ENCODE measurements at places on chromosomes 2 and 18.
A peak's percentile ranks its signal among the peaks of the same experiment; 100 is the strongest.

DNA sequence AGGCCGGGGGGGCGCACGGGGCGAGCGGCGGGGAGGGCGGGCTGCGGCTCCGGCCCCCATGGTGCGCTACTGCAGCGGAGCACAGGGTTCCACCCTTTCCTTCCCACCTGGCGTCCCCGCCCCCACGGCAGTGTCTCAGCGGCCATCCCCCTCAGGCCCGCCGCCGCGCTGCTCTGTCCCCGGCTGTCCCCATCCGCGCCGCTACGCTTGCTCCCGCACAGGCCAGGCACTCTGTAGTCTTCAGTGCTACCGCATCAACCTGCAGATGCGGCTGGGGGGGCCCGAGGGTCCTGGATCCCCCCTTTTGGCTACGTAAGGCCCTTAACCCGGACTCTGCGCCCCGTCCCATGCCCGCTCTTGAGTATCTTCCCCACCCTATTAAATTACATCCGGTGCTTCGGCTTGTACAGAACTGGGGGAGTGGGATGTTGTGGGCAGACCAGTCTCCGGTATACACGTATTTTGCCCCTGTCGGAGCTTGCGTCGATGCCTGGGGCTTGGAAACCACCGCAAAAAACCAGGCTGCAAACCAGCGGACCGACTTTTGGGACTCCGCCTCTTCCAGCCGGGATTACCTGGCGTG is 598 bp upstream of the WBP1 start:
- peak; percentile 74 for DNase-seq

DNA sequence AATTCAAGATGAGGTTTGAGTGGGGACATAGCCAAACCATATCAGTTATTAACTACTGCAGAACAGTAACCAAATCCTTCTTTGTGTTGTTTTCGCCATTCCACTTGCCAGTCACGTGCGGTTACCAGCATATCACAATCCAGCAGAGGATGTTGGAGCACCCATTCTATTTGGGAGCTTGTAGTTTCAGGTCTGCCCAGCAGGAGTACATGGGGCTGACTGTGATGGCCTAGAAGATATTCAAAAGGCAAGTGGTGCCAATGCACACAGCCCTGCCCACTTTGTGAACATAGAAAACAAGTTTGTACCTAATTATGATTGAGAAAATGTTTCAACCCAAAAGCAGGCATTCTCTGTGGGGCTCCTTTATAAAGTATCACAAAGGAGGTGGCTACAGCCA is 57.0 kb downstream of the ZNF519 start:
- DNase-seq: no peak

DNA sequence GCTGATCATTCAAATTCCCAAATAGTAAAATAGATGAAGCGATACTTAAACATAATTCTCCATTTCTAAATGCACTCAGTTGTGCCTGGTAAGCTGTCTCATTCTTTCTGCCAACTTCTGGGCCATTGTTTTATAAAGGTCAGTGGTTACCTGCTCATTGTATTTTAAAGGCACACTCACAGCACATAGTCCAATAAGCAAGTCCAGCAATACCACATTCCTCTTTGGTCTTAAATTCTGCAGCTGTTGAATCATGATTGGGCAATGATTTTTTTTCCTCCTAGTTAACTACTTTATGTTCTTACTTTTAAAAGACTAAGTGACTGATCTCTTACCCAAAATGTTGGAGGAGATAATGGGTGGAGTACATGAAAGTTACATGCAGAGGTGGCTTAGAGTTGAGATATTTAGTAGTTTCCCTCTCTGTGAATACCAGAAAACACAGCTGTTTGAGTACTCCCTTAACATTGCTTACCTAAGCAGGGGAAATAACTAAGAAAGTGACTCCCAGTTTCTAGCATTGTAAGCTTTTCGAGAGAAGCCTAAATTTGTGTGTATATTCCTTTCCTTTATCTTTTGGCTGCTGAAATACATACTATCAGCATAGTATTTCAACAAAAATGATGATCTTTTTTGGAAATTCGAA is 220.7 kb downstream of the CAMKMT start:
- DNase-seq: no peak

- DNase-seq: no peak
These were observed 86.8 kb upstream of the TFPI start for GRCh38 chr2:187640926-187641510.

DNA sequence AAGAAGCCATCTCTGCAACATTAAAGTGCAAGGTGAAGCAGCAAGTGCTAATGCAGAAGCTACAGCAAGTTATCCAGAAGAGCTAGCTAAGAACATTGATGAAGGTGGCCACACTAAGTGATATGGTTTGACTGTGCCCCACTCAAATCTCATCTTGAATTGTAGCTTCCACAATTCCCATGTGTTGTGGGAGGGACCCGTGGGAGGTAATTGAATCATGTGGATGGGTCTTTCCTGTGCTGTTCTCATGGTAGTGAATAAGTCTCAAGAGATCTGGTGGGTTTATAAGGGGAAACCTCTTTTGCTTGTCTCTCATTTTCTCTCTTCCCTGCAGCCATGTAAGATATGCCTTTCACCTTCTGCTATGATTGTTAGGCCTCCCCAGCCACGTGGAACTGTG is 11.4 kb downstream of the RDH14 start:
- no peak for DNase-seq

- DNase-seq: no peak
These were observed 37.0 kb upstream of the GRHL1 start for GRCh38 chr2:9914384-9915065.

GRCh38 chr2:106037262-106037661 is 156.8 kb downstream of the UXS1 start:
- no peak for DNase-seq

DNA sequence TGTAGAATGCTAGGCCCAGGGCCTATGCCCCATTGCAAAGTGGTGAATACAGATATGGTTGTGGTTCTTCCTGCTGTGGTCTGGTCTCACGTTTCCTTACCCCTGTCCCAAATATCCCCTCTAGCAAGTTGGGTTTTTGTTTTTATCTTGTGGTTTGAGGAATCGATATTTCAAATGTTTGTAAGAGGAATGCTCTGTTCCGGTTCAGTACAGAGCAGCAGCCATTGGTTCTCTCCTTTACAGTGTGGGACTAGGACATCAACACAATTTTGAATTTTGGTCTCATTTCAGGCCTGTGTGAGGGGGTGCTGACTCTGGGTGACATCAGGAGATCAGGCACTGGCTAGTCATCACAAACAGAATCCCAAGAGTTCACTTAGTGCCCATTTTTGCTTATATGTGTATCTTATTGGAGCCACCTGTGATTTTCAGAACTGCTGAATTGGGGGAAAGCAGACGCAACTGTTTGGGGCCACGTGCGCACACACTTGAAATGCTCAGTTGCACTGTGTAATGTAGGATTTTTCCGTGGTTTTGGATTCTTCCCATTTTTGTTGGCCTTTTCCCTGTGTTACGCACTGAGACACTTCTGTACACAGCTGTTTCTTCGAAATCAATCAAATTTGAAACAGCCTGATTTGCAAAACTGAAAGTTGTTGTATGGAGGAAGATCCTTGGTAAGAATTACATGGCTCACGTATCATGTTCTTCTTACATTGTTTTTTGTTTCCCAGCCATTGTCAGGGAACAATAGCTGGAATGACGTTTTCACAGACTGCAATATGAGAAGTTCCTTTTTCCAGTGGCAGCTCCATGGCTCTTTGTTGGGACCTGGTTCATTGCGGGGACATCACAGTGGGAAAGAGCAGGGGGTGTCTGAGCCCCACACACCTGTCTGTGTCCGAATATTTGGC is 8.6 kb downstream of the SH3BP4 start:
- DNase-seq: no peak

DNA sequence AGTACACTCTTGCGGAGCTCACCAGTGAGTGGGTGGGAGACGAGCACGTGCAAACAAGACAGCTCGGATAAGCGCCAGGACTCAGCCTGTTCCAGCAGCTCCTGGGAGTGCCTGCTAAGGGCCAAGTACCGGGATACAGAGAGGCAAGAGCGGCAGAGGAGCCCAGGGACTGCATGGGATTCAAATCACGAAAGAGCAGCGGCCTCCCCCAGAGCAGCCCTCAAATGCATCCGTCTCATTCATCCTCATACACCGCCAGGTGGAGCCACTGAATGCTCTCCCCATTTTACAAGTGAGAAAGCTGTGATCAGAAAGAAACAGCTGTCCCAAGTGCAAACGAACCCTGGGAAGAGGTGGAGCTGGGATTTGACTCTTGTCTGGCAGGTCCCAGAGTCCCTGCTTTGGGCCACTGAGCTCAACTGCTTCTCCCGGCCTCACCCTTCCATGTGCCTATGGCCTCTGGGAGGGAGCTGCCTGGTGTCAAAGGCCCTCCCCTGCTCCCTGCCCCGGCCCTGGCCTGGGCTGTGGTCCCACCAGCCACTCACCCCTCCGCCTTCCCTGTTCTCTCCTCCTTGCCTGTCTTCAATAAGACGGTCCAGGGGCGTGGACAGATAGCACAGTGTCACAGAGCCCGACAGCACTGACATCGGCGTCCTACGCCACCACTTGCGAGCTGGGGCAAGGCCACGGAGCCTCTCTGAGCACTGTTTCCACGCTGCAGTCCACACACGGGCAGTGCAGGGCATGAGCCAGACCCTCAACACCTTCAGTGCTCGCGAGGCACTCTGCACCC is 72.8 kb upstream of the TAF1B start:
- no peak for DNase-seq

DNA sequence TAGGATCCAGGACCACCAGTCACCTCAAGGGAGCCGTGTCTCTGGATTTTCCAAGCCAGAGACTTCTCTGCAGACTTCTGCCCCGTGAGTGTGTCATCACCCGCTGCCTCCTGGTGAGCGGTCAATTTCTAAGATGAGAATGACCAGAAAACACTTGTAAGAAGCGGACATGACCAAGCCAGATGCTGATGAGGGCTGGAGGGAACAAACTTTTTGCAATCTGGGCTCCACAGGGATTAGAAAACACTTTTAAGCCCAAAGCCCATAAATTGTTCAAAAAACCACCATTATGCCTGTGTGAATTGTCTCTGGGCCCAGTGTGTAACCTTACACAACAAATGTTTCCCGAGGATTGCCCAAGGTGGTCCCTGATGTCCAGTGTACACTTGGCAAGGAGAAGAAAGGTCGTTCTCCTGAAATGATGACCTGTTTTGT is 5.3 kb upstream of the NPPC start:
- DNase-seq: no peak

DNA sequence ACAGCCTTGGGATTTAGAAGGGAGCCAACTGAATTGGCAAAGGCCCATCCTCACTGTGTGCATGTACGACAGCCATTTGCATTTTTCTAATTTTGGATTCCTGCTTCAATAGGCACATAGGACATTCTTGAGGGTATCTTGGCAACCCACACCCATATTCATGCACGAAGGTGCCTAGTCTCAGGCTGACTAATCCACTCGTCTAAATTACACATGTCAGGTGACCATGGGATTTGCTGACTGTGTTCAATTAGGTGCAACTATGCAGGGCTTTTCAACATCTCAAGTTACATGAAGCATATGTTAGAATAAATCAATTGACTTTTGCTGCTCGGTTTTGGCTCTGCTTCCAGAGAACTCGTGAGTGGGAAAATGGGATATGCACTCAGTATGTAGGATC is 249.7 kb downstream of the SP3 start:
- no peak for DNase-seq

- DNase-seq: no peak
These were observed 261.3 kb downstream of the CLIP4 start for GRCh38 chr2:29376541-29376940.

DNA sequence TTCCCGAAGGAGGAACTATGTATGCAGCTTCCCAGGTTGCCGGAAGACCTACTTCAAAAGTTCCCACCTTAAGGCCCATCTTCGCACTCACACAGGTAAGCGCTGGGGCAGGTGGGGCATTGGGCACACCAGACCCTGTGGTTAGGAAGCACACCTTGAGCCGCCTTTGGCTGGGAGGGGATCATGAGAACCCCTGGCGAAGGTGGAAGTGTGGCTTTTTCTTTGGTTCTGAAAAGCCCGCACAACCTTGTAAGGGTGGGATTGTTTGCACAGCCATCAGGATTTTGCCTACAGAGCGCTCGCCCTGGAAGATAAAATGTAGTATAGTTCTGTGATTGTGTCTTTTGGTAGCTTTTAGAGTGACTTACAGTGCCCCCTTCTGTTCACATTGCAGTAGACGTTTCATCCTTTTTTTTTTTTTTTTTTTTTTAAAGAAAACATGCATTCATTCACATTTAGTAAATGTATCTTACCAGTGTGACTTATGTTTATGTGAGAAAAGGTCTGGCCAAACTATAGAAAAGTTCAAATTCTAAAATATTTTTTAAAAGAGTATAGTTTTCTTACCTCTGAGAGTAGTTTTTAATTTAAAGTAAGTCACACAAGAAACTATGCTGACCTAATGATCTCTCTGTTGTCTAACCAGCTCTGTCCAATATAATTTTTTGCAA is 5.3 kb downstream of the KLF11 start:
- no peak for DNase-seq

GRCh38 chr2:48247206-48247605 is 282.7 kb upstream of the STON1 start:
- DNase-seq: no peak

DNA sequence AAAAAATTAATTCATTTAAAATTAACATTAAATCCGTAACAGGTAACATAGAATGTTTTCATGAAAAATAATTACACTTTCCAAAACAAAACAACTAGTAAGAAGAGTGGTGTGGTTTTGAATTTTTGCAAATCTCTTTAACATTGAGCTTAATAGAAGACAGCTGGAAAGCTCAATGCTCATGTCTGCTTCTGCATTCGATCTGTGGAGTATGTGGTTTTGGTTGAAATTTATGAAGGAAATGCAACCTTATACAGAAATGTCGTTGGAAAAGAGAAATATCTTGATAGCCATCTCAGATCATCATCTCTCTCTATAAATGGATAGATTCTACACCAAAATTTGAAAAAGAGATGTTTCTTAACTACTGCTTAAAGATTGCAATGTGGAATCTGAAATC is 17.3 kb upstream of the FHL2 start:
- no peak for DNase-seq

DNA sequence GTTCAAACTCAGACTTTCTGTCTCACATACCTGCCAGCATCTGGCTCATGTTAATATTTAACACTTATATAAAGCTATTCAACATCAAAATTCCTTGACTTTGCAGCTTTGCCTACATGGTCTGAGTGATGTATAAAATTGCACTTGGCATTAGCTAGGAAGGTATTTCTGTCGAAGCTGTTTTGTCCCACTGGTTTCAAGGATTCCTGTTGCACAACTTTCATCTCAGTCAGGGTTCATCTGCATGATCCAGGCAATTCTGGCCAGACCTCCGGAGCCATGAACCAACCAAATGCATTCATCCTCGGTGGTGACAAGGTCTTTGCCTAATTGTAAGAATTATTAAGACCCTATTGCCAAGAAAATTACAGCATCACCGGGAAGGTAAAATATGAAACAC is 185.4 kb downstream of the ZEB2 start:
- DNase-seq: no peak

DNA sequence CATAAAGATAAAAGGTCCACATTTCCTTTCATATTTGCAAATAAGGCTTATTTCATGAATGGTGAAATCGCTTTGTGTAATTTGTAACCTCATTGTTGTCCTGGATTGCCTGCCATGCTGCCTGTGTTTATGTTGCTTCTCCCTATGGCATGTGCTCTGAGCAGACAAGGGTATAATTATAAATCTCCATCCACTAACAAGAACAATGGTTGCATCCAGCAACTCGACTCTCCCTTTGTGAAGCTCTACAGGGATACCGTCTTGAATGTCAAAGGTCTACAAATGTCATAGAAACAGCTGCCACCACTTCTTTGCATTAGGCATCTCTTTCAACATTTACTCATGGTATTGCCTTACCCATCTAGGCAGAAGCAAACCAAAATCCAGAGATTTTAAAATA is 209.6 kb downstream of the SLC8A1 start:
- DNase-seq: peak; percentile 77

Measured in NCI-H1930 (cell line).